ENCODE measurements at places on chromosomes 6 and 20.
A peak's percentile ranks its signal among the peaks of the same experiment; 100 is the strongest.

GRCh38 chr6:11675601-11676000 lies 103.0 kb downstream of the ADTRP start:
- DNase-seq = no peak

- no peak for DNase-seq
Measured at GRCh38 chr6:25387483-25387882, 108.3 kb downstream of the CARMIL1 start.

- no peak for DNase-seq
Measured at GRCh38 chr6:17666646-17667045, 40.1 kb downstream of the NUP153 start.

GRCh38 chr20:35171753-35172433 lies at the start of gene PROCR:
TSS of gene PROCR (plus strand) at chr20:35172072. CDS start at chr20:35172155, 83 bp downstream.
- peak; percentile 93 for DNase-seq

DNA sequence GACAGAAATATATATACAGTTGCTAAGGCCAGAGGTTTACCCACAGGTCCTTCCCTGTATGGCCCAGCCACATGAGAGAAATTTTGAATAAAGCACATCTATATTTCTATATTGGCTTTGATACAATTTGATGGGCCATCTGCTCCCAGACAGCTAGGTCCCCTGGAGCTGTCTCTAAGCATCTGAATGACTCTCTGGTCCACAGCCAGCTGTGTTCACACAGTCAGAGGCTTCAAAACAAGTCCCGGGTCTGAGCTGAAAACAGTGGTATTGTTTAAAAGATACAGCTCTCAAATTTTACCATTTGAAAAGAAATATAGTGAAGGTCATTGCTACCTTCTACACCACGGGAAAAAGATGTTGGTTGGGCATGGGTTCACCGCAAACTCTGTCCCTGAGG lies 161.1 kb downstream of the SLC35B3 start:
- DNase-seq = no peak

- no peak for DNase-seq
Measured at GRCh38 chr6:48429610-48430009, 318.6 kb upstream of the PTCHD4 start.

DNA sequence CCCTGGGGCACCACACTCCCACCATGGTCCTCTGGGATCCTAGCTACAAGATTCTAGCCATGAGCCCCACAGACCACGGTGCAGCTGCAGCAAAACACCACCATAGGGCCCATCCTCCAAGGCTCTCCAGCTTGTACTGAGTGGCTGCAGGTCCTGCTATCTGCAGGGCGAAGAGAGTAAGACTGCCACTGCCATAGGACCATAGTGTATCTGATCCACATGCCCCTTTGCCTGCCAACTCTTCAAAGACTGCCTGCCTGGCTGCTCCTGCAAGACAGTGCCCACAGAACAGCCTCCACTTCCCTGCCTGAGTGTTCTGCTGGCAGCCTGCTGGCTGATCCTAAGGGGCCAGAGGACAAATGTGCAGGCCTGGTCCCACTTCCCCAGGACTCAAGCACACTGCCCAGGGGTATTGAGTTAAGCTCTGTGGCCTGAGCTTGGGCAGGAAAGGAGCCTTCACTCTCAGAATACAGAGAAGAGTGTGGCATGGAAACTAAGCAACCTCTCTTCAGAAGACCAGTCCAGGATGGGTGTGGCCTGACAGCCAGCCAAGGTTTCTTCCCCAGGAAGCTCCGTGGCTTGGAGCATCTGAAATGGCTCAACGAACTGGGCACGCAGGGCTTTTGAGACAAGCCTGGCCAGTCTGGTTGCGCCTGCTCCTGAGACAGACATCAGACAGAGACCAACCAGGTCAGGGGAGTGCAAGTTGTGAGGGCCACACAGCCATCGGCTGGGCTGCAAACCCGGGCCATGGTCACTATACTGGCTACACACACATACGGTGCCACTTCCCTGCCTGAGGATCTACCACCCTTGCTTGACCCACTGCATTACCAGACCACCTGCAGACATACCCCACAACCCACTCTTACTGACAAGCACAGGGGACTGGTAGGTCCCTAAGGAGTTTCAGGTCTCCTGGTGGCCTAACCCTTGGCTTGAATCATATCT lies 54.5 kb downstream of the RNGTT start:
- DNase-seq = no peak
